ENCODE measurements at places on chromosomes 7 and 10.

GRCh38 chr10:32051926-32052325 is 4.3 kb downstream of the KIF5B start:
- no peak for DNase-seq

- no peak for DNase-seq
Measured at GRCh38 chr10:35211390-35211789, 84.7 kb downstream of the CREM start.

GRCh38 chr7:54987772-54988171 is 31.0 kb upstream of the EGFR start:
- DNase-seq: no peak

DNA sequence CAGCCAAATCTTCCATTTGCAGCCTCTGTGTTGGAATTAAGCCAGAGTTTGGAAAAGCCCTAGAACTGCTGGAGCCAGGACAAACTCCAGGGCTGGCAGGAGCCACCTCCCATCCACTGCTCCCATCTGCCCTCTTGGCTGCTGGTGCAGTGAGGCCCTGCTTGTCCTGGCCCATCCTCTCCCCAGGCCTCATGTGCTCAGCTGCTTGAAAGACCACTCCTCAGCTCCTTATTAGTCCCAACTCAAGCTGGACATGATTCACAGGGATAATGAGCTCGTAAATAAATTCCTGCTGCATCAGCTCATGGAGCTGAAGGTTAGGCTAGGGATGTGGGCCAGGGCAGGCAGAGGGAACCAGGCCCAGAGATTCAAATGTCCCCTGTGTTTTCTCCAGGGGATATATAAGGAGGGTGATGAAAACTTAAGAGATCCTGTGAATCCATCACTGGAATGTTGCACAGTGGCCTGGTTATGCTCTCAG is 282.8 kb downstream of the RPS24 start:
- DNase-seq: no peak

DNA sequence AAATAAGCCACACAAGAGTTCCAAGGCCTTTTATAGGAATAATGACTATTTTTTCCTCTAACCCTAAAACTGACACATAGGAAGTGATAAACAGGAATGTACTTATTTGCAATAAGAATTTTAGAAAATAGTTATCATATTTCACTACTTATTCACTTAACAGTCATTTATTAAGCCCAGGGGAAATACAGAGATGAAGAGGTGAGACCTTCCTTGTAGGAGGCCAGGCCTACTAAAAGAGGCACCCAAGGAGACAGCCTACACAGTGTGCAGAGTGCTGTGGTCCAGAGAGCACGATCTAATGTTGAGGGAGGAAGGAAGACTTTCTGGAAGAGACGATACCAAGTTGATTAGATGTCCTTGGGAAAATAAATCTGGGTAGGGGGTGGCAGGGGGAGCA is 45.0 kb upstream of the PPP1R3C start:
- DNase-seq: no peak

All from CD4-positive, alpha-beta T cell treated with Interferon gamma for 1 hour (primary cell).